ENCODE measurements at places on chromosomes 13 and 19.

GRCh38 chr13:36067746-36068381 lies 63.3 kb downstream of the DCLK1 start:
- DNase-seq: no peak

GRCh38 chr19:31146015-31146414 lies 203.2 kb downstream of the TSHZ3 start:
- no peak for DNase-seq

DNA sequence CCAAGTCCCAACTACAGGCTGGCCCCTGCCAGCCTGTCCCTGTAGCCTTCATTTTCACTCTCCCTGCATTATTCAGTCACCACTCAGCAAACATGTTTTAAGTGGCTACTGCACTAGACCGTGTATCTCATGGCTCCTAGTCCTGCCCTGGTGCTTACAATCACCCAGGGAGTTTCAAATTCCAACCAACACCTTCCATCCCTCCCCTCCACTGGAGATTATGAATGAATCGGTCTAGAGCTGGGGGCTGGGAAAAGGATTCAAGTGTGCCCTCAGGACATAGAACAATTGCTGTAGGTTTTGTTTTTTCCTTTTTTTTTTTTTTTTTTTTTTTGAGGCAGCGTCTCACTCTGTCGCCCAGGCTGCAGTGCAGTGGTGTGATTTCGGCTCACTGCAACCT lies 15.0 kb upstream of the TNFAIP8L1 start:
- no peak for DNase-seq

DNA sequence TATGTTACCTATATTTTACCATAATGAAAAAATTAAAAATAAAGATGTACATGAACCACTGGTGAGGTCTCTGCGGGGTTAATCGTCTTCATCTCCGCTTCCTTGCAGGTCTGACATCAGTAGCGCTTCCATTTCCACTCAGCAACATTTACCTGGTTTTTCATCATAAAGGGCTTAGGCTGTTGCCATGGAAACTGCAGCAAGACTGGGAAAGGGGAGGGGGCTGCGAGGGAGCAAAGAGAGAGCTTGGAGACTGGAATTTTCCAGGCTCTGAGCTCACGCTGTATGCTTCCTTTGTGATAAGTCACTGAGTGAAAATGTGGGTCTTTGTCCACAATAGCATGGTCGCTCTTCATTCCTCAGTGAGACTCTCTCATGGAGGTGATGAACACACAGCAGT lies 136.6 kb upstream of the USP29 start:
- DNase-seq: no peak

DNA sequence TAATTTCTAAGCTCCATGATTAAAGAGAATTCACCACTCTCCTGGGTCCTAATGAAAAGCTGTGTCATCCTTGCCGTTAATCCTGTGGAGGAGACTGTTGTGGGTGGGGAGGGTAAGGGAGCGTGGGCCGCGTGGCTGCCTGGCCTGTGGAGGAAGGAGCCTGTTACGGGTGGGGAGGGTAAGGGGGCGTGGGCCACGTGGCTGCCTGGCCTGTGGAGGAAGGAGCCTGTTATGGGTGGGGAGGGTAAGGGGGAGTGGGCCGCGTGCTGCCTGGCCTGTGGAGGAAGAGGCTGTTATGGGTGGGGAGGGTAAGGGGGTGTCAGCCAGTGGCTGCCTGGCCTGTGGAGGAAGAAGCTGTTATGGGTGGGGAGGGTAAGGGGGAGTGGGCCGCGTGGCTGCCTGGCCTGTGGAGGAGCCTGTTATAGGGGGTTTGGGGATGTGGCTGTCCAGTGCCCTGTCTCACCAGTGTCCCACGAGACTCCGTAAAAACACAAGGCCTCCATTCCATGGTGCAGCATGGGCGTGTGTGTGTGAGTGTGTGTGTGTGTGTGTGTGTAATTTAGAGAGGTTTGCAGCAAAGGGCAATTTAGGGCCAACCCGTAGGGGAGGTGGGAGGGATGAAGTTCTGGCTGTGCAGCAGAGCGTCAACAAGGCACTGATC lies 15.6 kb upstream of the DCUN1D2 start:
- peak; percentile 46 for DNase-seq

Data from KBM-7 (cell line).